Glutamatergic neuron (in vitro differentiated cells): ENCODE measurements at places on chromosomes 2 and 18.

DNA sequence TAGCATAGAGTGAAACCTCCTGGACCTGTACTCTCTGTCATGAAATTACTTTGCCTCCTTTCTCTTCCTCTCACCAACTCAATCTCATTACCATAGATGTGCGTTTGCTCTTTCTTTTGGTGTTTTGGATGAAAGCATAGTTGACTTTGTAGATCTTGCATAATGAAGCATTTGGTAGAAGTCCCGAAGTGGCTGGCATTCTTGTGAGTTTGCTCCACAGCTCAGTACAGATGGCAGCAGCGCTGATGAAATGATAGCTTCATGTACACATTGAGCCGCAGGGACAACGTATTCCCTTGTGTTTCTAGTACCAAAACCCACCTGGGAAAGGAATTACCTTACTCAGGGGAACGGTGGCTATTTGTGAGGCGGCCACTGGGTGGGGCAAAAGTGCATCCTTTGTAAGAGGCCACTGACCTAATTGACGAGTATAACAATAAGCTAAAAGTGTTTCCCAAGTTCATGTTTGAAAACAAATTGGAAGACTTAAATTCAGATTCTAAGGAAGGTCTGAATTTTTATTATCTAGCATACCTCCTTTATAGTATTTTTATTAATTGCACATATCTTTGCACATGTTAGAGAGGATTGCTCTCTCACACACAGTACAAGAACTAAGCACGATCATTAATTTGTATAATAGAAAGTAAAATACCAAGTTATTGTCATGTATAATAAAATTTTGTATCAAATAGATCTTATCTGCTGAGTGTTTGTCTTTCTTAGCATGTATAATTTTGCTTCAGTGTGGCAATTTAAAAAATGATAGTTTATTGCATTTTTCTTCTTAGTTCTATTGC is 25.4 kb upstream of the CDH7 start:
- no peak overlapping the region for H3K27ac ChIP-seq
- no peak overlapping the region for H3K4me3 ChIP-seq
- no peaks in the 10 kb centered on the region for H3K36me3 ChIP-seq
- DNase-seq = peak; percentile 51
- peaks cover 2% of the 10 kb centered on the region for H3K27me3 ChIP-seq

- H3K27me3 ChIP-seq = no peaks in the 10 kb centered on the region
- no peaks in the 10 kb centered on the region for H3K36me3 ChIP-seq
- no peak overlapping the region for H3K27ac ChIP-seq
- no peak overlapping the region for H3K4me3 ChIP-seq
- H3K4me1 ChIP-seq = peaks cover 3% of the 10 kb centered on the region
- no peak for DNase-seq
Measured at GRCh38 chr18:2540575-2540974, 30.7 kb downstream of the METTL4 start.

GRCh38 chr18:74456017-74456348 is 1.1 kb downstream of the DIPK1C start:
- peaks cover 1% of the 10 kb centered on the region for H3K4me1 ChIP-seq
- peaks cover 11% of the 10 kb centered on the region for H3K27me3 ChIP-seq
- H3K27ac ChIP-seq = no peak overlapping the region
- no peak overlapping the region for H3K4me3 ChIP-seq

GRCh38 chr2:170091436-170091835 is 86.5 kb upstream of the MYO3B start:
- no peak overlapping the region for H3K4me3 ChIP-seq
- no peak for DNase-seq
- no peak overlapping the region for H3K27ac ChIP-seq
- H3K27me3 ChIP-seq = no peaks in the 10 kb centered on the region
- H3K36me3 ChIP-seq = no peaks in the 10 kb centered on the region

- no peaks in the 10 kb centered on the region for H3K36me3 ChIP-seq
- no peak overlapping the region for H3K4me3 ChIP-seq
- no peak for DNase-seq
Measured at GRCh38 chr2:197852108-197852507, 47.7 kb downstream of the PLCL1 start.

DNA sequence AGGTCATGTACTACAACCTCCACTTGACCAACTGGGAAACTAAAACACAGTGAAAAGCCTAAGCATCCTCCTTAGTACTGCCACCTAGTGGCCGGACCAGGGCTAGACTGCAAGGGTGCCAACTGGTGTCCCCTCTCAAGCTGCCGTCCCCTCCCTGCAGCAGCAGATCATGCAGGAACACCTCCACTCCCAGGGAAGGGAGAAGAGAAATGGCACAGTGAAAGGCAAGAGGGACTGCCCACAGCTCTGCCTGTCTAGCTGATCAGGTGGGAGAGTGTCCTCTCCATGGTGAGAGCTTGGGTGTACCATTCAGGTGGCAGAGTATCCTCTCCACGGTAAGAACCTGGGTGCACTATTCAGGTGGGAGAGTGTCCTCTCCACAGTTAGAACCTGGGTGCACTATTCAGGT is 78.1 kb downstream of the AAK1 start:
- H3K36me3 ChIP-seq = no peaks in the 10 kb centered on the region
- H3K4me3 ChIP-seq = no peak overlapping the region
- H3K27ac ChIP-seq = no peak overlapping the region
- peak; percentile 83 for DNase-seq
- H3K4me1 ChIP-seq = peaks cover 7% of the 10 kb centered on the region

GRCh38 chr2:65605743-65606058 is 173.3 kb upstream of the SPRED2 start:
- H3K4me1 ChIP-seq = no peaks in the 10 kb centered on the region
- no peak overlapping the region for H3K27ac ChIP-seq
- H3K36me3 ChIP-seq = no peaks in the 10 kb centered on the region
- DNase-seq = no peak
- peaks cover 3% of the 10 kb centered on the region for H3K27me3 ChIP-seq

DNA sequence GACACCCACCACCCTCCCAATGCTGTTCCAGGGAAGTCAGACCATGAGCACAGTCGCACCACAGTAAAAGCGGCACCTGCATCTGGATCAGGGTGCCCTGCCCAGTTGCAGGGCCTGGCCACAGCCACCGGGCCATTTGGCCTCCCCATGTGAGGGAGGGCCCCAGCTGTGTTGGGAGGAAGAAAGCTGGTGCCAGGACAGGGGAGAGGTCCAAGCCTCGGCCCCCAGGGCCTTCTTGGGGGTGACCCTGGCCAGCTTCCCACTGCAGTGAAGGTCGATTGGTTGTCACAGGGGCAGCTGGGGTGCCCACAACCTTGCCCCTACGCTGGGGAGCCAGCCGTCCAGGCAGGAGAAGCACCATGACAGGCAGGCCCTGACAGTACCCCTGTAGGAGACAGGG is 183.2 kb upstream of the RAB6C start:
- peaks cover 8% of the 10 kb centered on the region for H3K4me1 ChIP-seq
- no peak for DNase-seq
- peaks cover 7% of the 10 kb centered on the region for H3K27me3 ChIP-seq
- H3K4me3 ChIP-seq = no peak overlapping the region
